ENCODE measurements at places on chromosomes 1 and 21.

- no peak for DNase-seq
Observed at GRCh38 chr21:32812035-32812434, 40.5 kb upstream of the PAXBP1 start.

DNA sequence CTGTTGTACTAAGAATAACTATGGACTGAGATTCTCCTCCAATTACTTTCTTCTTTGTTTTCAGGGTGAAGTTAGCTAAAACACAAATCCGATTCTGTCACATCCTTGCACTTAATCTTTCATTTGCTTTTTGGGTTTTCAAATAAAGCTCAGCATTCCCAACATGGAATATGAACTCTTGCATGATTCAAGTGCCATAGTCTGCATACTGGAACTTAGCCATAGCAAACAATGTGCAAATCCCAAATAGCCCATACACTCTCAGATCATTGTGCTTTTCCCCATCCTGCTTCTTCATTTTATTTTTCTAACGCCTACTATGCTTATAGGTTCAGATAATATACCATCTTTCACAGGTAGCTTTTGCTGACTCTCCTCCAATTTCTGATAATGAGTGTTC, 455.8 kb upstream of the PRMT6 start:
- DNase-seq = no peak

DNA sequence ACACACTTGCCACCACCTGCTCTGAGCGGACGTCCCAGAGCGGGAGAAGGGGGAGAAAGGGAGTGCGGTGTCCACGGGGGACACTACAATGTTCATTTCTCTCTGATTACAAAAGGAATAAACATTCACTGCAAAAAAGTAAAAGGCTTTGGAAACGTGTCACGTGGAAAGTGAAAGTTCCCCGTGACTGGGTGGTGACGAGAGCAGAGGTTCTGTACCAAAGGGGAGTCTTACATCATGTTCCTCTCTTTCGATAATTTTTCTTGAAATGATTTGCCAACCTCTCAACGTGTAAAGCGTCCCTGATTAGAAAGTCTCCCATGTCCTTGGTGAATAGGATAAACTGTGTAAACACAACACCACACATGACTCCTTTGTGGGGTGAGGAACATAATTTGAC, 22.0 kb upstream of the PRDM15 start:
- DNase-seq = no peak

DNA sequence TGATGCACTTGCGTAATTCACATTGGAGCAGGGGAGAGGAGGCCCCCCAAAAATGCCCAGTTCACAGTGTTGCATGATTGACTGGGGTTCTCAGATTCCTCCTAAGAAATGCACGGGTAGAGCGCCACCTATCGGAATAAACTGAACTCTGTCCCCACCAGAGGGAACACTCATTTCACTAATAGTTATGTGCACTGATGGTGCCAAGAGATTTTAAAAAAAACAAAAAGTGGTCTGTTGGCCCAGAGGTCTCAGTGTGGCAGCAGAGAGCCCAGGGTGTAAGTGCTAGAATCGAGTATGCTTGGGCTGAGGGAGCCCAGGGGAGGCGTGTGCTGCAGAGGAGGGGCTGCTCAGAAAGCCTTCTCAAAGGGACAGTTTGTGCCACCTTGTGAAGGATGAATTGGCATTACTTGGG, 6.9 kb downstream of the PINK1 start:
- DNase-seq = peak; percentile 44

DNA sequence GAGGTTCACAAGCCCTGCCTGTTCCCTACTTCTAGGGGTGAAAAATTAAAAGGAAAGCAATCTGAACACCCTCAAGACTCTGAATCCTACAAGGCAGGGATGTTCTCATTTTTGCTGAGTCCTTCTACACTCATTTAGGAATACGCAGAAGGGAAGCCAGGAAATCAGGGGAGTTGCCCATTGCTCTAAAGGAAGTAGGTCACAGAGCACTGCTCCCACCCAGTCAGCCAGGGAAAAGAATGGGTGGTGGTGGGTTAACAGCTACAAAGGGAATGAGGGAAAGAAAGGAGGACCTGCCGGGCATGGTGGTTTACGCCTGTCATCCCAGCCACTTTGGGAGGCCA, 2.4 kb upstream of the CTTNBP2NL start:
- no peak for DNase-seq

- DNase-seq = no peak
Observed at GRCh38 chr1:33815061-33815460, 48.8 kb upstream of the HMGB4 start.

Measured in COR-L47 (cell line).